ENCODE measurements at places on chromosomes 2 and 18.

DNA sequence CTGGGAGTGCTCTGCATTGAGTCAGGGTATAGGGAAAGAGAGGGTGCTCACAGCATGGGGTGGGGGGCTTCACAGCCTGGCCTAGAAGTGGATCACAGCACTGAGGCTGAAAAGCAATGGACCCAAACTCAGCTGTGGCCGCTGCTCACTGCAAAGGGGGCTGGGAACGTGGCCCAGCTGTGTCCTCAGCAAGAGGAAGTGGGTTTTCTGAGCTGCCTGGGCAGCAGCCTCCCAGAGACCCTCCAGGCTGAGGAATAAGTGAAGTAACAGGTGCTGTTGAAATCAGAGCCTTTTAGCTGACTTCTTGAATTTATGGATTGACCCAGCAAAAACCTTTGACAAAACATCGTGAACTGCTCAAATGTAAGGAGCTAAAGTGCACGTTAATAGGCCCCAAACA is 35.2 kb downstream of the PTGR3 start:
- DNase-seq, result no peak

DNA sequence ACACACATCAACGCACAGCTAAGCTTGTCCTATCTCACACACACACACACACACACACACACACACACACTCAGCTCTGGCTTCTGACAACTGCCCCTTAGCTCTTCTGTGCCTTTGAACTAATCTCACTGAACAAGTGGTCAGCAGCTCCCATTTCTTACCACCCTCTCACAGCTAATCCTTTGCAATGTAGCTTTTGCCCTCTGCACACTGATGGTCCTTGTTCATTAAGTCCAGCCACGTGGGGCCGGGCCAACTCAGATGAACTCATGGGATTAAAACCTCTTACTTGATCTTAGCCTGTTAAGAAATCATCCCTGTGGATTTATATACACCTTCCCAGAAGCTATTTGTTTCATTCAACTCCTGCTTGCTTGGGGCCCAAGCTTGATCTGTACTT is 36.6 kb downstream of the DPYSL5 start:
- DNase-seq, result no peak

- no peak for DNase-seq
Observed at GRCh38 chr2:200765139-200765951, 46.4 kb upstream of the BZW1 start.

- DNase-seq, result no peak
Observed at GRCh38 chr2:168992026-168992425, 39.1 kb downstream of the ABCB11 start.

- no peak for DNase-seq
Observed at GRCh38 chr2:160534996-160535395, 41.4 kb upstream of the RBMS1 start.

DNA sequence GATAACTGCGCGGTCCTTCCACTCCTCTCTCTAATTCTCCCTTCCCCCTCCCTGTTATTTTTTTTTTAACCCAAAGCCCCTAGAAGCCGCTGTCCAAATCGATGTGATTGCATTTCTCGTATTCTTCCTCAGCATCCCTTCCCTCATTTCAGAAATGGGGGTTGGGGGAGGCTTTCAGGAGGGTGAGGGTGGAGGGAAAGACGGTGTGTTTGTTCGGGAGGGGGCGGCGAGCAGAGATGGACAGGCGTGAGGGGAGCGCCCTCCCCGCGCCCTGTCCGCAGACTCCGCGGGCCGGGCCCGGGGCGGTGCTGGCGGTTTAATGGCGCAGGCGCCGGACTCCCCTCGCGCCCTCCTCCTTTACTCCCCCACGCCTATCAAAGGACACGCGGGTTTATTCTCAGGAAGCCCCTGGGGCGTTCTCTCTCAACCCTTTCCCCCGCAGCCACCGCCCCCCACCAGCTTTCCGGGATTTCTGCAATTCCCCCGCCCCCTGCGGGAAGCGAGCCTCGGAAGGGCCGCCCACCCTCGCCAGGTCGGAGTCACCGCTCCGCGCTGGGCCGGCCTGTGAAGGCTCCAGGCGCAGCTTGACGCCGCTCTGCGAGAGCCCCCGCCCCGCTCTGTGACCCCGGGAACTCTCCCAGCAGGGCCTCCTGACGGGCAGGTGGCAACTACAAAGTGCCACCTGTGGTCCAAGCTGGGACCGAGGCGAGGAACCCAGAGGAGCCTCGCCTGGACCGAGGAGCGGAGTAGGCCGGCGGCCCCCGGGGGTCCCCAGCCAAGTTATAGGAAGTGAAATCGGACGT is 981 bp downstream of the ST8SIA3 start:
- DNase-seq, result no peak

- no peak for DNase-seq
Observed at GRCh38 chr2:168015274-168015953, 232.0 kb downstream of the STK39 start.

DNA sequence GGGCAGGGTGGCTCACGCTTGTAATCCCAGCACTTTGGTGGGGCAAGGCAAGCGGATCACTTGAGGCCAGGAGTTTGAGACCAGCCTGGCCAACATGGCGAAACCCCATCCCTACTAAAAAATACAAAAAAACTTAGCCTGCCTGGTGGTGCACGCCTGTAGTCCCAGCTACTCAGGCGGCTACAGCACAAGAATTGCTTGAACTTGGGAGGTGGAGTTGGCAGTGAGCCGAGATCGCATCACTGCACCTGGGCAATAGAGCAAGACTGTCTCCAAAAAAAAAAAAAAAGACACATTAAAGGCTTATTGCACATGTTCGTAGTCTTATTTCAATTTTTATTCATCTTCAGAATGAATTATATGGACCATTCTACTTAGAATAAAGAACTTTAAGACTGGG is 110.2 kb downstream of the BMPR2 start:
- no peak for DNase-seq

- no peak for DNase-seq
Observed at GRCh38 chr2:10787176-10787968, 25.2 kb downstream of the PDIA6 start.

DNA sequence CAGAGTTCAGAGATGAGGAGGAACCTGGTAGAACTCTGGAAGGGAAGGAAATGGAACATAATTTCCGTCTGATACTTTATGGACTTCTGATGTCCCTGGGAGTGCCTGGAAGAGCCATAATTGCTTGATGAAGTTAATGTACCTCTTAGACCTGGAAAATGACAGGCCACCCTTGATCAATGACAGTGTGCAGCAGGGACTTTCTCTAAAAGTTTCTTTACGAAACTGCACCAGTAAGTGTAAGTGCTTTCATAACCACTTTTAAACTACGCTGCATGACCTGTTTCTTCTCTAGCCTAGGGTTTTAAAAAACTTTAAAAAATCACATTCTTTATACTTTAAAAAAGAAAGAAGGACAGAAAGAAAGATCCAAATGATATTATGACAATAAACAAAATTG is 164.5 kb downstream of the LPIN1 start:
- DNase-seq, result no peak

DNA sequence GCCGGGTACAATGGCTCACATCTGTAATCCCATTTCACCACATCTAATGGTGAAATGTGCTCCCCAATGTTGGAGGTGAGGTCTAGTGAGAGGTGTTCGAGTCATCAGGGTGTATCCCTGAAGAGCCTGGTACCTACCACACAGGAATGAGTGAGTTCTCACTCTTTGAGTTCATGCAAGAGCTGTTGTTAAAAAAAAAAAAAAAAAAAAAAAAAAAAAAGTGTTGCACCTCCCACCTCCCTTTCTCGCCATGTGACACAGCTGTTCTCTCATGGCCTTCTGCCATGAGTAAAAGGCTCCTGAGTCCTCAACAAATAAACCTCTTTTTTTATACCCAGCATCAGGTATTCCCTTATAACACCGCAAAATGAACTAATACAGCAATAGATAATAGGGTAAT is 106.3 kb downstream of the C2orf74 start:
- no peak for DNase-seq

GRCh38 chr2:199603721-199604291 is 146.1 kb upstream of the SATB2 start:
- no peak for DNase-seq

GRCh38 chr2:137997733-137998132 is 33.5 kb downstream of the HNMT start:
- DNase-seq, result no peak

- DNase-seq, result no peak
Observed at GRCh38 chr2:194559964-194560363, 1097.1 kb upstream of the SLC39A10 start.

GRCh38 chr2:182994228-182994912 is 43.9 kb downstream of the NCKAP1 start:
- DNase-seq, result no peak

DNA sequence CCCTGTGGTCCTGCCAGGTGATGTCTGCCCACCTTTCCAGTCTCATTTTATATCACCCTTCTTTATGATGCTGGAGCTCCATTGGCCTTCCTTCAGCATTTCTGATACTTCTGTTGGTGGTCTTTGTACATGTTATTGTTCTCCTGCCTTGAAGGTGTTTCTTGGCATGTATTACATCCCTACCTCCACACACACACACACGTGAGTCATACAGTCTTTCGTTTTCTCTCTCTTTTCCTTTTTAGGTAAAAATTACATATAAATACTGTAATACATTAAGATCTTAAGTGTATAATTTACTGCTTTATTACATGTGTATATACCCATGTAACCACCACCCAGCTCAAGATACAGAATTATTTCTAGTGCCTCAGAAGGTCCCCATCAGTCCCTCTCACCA is 10.2 kb upstream of the ADGRF3 start:
- DNase-seq, result no peak

DNA sequence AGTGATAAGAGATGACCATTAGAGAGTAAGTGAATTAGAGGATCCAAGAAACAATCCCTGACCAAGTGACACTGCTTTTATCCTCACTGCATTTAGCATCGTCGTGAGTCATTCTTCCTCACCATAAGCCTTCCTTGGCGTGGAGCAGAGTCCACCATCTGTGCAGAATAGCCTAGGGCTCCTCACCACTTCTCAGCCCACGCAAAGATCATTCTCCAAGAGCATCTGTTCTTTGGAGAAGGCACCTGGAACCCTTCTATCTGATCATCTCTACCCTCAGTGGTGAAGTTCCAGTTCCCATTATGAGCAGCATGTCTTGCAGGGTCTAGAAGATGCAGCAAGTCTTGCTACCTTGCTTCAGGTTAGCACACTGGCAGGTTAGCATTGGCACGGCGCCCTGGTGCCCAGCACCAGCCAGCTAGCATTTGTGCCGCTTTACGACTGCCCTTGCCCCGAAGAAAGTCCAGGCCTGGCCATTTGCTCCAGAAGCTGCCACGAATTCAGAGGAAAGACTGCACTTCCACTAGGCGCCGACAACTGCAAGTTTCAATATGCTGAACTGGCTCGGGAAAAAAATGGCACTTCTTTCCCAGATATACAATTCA is 225.8 kb downstream of the TTC32 start:
- DNase-seq, result no peak

- no peak for DNase-seq
Observed at GRCh38 chr2:240508832-240509545, 48.8 kb downstream of the ANKMY1 start.

DNA sequence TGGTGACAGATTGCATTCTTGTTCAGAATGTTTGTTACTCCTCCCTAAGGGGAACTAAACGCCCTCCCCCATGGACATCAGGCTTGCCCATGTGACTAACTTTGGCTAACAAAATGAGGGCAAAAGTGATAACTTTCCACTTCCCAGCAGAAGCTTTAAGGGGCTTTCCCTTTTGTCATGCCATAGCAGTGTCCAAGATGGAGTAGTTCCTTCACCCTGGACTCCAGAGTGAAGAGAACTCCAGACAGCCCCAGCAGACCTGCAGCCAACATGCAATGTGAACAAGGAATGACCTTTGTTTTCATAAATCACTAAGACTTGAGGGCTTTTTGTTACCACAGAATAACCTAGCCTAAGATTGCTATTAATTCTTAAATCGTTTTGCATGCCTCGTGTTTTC is 163.5 kb downstream of the ZEB2 start:
- DNase-seq, result no peak

- DNase-seq, result no peak
Observed at GRCh38 chr2:104434318-104434792, 419.6 kb upstream of the POU3F3 start.

GRCh38 chr2:70723286-70723885 is 44.6 kb downstream of the ADD2 start:
- DNase-seq, result no peak

DNA sequence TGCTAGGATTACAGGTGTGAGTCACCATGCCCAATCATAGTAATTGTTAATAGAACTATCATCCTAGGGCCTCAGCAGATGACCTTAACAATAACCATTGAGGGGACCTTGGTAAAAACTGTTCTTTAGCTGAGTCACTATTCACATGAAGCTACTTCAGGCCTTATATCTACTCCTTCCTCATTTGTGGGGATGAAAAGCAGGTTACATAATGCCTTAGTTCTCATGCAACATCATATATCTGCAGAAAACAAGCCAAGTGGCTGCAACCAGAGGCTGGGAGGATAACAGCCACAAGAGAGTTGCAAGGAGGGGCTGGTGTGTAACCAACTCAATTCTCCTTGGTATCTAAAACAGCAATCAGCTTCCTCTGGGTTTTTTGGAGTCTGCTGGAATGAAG is 445.4 kb downstream of the NBAS start:
- DNase-seq, result no peak

GRCh38 chr2:169512525-169512924 is 3.0 kb downstream of the KLHL41 start:
- DNase-seq, result no peak

- DNase-seq, result no peak
Observed at GRCh38 chr2:6412533-6413091, 453.1 kb downstream of the CMPK2 start.

DNA sequence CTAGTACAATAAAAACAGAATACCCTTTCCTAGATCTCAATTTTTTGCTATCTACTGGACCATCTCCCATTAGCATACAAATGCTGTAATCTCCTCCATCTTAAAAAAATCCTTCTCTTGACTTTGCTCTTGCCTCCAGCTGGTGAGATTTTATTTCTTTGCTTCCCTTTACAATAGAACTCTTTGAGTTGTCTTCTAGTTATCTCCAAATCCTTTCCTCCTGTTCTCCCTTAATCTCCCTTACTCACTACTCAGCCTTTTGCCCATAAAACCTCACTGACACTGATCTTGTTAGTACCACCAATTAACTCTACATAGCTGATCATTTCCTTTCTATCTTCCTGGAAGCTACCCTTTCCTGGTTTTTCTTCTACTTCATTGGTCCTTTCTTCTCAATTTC is 63.5 kb upstream of the FRZB start:
- DNase-seq, result no peak

DNA sequence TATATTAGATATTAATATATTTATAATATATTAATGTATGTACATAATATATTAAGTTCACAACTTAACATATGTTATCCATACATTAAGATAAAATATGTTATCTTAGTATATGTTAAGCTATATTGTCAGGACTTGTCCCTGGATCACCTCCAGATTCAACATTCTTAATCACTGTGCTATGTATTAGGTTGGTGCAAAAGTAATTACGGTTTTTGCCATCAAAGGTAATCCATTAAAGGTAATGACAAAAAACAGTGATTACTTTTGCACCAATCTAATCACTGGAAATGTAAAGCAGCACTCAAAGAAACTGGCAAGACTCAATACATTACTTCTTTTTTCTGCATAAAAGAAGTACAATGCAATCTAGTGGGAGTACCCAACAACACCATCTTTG is 1099.0 kb upstream of the SLC39A10 start:
- DNase-seq, result no peak

Data from activated naive CD4-positive, alpha-beta T cell (primary cell).